GM18507 (cell line): ENCODE measurements at places on chromosomes 11 and 22.

DNA sequence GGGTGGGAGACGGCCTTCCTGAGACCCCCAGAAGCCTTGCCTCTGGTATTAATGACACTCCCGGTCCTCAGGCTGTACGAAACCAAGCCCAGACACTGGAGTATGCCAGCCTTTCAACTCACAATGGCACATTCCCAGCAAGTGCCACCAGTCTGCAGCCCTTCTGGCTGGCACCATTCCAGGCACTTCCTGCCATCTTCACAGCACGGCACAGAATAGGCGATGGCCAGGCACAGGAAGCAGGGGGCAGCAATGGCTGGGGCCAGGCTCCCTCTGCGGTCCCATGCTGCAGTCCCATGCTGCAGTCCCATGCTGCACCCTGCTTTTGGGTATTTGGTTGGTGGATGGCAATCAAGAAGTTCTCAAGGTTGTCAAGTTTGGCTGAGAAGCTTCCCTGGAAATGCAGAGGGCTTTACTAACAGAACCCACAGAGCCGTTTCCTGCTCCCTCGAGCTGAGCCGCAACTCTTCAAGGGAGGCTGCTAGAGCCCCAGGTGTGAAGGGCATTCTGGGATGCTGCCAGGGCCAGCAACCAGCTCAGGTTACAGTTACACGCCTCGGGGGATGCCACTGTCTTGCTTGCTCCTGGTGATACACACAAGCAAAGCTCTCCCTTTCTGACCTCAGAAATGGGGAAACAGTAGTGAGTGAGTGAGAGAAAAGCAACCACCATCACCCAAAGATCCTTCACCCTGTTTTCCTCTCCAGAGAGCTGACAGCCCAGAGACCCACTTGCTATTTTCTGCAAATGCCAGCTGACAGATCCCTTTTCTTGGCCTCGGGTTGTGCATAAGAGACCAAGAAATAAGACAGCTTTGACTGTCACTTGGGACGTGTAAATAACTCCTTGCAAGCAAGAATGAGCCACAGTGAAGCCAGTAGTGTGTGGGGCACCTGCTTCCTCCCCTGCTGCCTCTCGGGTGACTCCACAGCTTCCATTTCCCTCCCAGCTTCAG, 23.9 kb downstream of the LRFN4 start:
- no peak for DNase-seq

- DNase-seq, result no peak
Measured at GRCh38 chr11:24738972-24739371, 242.1 kb downstream of the LUZP2 start.

DNA sequence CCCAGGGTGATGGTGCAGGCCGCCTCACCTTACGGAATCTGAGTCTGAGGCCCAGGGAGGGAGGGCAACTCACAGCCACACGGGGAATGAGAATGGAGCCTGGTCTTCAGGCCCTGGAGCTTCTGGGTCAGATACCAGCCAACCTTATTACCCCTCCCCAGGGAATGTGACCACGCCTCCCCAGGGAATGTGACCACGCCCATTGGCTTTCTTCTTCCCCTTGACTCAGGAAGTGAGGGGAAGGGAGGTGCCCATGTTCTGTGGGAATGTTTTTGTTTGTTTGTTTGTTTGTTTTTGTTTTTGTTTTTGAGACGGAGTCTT, 57.5 kb upstream of the RBFOX2 start:
- DNase-seq, result no peak

DNA sequence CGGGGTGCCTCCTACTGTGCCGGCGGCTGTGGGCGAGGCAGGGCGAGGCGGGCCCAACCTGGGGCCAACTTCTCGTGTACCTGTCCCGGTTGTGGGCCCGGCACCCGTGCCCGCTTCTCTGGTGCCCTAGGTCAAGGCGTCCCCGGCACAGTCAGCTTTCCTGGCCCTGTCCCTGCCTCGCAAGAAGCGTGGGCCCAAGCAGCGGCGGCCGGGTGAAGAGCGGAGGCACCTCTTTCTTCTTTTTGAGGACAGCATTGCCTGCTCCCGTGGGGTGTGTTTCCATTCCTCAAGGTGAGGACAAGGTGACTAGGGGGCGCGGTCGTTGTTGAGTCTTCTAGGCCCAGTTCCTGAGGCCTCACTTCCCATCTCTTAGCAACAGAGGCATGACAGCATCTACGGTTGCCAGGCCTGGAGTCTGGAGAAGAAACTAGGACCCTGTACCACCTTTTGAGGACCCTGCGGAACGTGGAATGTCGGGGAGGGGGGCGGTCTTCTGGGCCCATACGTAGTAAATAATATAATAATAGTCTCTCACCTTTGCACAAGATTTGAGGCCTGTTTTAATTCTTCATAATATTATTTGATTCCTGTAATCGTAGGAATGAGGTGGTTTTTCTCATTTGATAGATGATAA, 418 bp downstream of the ACO2 start:
- DNase-seq, result no peak

- DNase-seq, result no peak
Measured at GRCh38 chr11:42972741-42973140, 339.1 kb upstream of the API5 start.

- DNase-seq, result no peak
Measured at GRCh38 chr22:50694766-50695420, 22.3 kb downstream of the SHANK3 start.

GRCh38 chr11:48002561-48002960, 22.2 kb downstream of the PTPRJ start:
- no peak for DNase-seq

DNA sequence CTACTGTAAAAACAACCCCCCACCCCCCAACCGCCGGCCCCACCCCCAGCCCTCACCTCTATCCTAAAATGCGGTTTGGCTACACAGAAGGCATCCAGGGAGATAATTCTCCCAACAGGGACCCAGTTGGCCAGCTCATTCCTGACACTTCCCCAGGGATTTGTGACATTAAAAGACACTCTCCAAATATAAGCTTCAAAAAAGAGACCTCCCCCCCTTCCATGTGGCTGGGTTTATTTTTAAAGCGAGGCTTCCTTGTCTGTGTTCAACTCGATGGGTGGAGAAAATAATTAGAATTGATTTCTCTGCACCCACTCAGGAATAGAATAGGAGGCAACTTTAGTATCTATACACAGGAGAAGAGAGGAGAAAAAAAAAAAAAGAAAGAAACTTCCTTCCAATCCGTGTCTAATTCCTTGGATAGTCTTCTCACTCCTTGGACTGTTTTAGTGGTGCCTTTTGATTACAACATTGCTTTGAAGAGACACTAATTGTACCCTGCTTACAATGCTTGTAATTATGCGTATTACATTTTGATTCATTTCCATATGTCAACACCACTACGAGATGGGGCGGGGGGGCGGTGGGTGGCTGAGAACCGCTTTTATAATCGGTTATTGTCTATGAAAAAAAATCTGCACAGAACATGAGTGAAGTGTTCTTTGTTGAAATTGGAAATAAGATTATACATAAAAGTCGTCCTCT, 500.4 kb downstream of the MIAT start:
- no peak for DNase-seq

DNA sequence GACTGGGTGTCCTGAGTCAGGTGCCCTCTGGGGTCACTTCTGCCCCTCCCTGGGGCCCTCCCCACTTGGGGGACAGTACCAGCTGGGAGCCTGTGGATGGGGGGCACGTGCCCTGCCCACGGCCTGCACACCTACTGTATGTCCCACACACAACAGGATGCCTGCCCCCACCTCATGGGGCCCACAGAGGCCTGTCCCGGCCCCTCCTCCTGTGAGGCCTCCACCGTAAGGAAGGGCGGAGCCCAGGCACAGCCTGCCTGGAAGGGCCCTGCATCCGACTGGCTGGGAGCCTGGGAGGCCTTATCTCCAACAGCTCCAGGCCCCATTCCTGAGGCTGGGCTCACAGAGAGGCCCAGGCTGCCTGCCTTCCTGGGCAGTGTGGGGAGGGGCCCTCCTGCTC, 47.8 kb downstream of the BRSK2 start:
- DNase-seq, result no peak

- DNase-seq, result no peak
Measured at GRCh38 chr11:30635401-30635989, 49.3 kb upstream of the MPPED2 start.

DNA sequence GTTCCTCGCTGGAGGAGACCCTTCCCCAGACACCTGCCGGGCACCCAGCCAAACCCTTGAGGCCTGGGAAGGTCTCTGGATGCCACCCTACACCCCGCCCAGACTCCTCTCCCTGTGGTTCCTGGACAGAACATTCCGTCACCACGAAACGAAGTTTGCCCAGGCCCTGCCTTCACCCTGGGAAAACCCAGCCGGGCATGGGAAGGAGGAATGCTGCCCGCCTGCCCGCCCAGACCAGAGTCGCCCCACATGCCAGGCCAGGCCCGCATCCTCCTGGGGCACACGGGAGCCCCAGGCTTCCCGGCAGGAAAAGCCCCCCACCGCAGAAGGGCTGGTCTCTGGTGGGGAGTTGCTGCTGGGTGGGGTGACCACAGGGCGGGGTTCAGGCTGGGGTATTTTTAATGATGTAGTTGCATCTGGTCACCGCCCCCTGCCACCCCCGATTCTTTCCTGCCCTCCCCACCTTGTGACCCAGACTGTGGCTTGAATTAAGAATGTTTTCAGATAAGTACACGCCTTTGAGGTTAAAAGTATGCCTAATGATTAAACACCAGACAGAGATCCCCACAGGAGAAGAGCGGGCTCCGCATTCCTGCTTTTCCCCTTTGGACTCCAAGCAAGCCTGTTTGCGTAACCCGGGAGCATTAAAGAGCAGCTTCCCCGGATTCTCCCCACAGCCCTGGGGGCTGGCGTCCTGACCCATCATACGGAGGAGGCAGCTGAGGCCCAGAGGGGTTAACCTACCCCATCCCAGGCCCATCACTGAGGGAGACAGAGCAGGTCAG, 44.6 kb upstream of the PPARA start:
- DNase-seq, result no peak

- no peak for DNase-seq
Measured at GRCh38 chr11:107856180-107856980, 2.2 kb downstream of the SLC35F2 start.

DNA sequence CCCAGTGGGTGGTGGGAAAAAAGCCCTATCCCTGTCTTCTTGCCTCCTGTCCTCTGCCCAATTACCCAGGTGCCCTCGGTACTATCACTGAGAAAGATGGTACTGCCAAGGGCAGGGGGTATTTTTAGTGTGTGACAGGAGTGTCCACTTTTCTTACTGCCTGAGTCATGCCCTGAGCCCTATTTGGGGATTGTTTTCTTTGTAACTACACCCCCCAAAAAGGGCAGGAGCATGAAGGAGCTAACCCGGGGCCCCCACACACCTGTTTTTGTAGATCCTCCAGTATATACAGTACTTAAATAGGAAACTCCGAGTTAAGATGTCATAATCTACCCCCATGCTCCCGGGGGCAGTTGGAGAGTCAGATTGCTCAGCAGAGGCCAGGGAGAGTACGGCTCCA, 3.8 kb downstream of the SMTNL1 start:
- DNase-seq, result no peak

DNA sequence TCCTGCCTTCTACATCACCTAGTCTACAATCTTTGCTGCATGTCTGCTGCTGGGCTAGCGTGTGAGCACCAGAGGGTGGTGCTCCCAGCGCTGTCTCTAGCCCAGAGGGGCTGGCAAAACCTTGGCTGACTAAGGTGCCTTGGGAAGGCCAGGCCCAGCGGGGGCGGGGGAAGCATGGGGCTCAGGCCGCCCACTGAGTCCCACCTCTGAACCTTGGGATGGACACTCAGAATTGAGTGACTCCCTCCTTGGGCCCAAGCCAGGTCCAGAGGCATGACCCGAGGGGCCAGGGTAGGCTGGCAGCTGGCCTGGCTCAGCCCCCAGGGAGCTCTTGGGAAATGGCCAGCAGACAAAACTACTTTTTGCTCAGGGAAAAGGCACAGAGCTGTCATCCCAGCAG, 7.6 kb upstream of the GAL3ST1 start:
- DNase-seq, result no peak

- no peak for DNase-seq
Measured at GRCh38 chr11:100994966-100995365, 134.6 kb downstream of the PGR start.

DNA sequence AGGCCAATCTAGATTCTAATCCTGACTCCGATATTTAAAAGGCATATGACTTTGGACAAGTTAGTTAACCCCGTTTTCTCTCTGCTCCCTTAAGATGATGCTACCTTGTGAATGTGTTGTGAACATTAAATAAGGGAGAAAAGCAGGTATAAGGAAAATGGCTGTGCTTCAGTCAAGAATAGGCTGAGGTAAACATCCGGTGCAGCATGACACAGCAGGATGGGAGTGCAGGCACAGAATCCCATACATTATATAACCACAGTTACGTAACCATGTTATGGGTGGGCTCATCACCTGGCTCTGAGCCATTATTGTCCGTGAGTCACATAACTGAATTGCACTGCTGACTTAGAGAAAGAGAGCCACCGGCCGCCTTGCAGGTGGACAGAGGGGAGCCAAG, 382.2 kb upstream of the ANO5 start:
- no peak for DNase-seq

DNA sequence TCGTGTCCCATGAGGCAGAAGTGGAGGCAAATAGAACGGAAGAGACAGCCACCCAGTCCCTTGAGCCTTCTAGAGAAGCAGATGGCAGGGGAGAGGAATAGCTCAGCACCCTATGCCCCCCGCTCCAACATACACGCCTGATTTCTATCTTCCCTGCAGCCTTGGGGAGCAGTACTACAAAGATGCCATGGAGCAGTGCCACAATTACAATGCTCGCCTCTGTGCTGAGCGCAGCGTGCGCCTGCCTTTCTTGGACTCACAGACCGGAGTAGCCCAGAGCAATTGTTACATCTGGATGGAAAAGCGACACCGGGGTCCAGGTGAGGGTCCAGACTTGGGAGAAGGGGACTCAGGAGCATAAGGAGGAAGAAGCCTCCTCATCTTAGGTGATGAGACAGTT, 6.6 kb downstream of the DPF2 start:
- no peak for DNase-seq

- no peak for DNase-seq
Measured at GRCh38 chr11:9214765-9215164, 50.4 kb downstream of the DENND5A start.

GRCh38 chr11:15629690-15630321, 515.1 kb downstream of the INSC start:
- DNase-seq, result no peak

DNA sequence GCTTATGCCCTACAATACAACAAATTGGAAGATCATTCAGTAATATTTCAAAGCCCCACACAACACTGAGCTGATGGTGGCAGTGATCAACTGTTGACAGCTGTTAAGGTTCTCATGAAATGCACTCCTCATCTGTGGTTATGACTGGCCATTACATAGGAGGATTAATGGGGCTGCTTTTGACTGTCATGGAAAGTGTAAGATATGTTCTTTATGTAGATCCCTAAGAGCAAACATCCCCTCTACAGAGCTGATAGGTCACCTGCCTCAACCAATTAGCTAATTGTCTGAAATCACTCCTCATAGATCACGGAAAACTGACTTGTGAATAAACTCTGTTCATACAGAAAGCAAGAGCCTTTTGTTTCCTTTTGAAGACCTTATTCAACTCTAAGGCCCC, 78.1 kb downstream of the GAB2 start:
- DNase-seq, result no peak

DNA sequence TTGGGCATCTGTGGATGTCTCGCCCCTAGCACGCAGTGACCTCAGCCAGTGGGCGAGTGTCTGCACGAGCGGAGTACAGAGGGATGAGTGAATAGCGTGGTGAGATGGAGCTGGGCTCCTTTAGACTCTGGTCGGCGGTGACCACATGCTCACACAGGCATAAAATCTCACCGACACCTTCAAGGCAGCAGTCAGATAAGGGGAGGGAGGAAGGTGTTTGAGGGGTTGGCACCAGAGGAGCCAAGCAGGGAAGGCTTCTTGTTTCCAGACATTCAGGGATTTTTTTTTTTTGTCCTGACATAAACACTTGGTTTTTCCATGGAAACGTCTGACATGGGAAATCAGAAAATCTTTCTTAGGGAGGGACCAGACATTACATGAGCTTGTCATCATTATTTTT, 35.8 kb downstream of the GRIK4 start:
- DNase-seq, result no peak

- DNase-seq, result no peak
Measured at GRCh38 chr11:130763087-130763980, 152.9 kb downstream of the SNX19 start.
